ENCODE measurements at places on chromosomes 11 and 22.

DNA sequence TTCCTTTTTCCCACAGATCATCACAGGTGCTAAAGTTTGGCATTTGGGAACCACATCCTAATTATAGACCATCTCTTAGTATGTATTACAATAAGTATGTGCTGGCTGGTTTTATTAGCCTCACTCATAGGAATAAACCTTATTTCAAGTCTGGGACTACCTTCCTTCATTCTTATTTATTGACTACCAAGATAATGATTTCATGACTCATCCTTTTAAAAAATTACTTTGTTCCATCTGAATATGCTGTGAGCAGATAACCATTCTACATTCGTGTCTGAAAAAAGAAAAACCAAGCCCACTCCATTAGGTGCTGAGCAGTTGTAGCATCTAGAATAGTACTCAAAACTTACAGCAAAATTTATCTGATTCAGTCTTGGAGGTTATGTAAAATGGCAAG lies 12.3 kb downstream of the TNRC6B start:
- no peak for DNase-seq

- no peak for DNase-seq
These were observed 13.9 kb downstream of the NNMT start for GRCh38 chr11:114310095-114310494.

DNA sequence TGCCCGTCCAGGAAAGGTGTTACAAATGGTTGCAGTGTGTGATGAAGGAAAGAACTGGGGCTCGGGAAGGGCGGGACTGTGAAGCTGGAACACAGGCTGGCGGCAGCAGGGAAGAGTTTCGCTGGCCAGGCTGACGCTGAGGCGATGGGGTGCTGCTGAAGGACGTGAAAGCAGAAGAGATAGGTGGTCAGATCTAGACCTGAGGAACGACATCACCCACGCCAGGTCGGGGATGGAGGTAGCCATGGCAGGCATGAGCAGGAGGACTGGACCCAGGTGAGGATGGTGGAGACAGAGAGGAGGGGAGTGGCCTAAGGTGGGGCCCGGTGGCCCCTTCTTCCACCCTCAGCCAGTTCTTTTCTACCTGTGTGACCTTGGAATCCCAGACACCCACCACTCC lies 9.1 kb downstream of the CDC42EP2 start:
- no peak for DNase-seq

GRCh38 chr11:126112547-126112946 lies 49.9 kb upstream of the CDON start:
- DNase-seq = no peak

GRCh38 chr11:65254724-65255123 lies 7.0 kb upstream of the POLA2 start:
- no peak for DNase-seq

Measured in stimulated activated CD4-positive, alpha-beta T cell treated with anti-CD3 and anti-CD28 coated beads, Interleukin-2, amount 100 ng/mL, for 4 hours (primary cell).